Activated naive CD4-positive, alpha-beta T cell treated with anti-CD3 and anti-CD28 coated beads, Interleukin-2, amount 50 U/mL, for 16 hours (primary cell): ENCODE measurements at places on chromosomes 11 and 22.

- DNase-seq, result no peak
These were observed 73.5 kb upstream of the ZC3H12C start for GRCh38 chr11:110019675-110020074.

DNA sequence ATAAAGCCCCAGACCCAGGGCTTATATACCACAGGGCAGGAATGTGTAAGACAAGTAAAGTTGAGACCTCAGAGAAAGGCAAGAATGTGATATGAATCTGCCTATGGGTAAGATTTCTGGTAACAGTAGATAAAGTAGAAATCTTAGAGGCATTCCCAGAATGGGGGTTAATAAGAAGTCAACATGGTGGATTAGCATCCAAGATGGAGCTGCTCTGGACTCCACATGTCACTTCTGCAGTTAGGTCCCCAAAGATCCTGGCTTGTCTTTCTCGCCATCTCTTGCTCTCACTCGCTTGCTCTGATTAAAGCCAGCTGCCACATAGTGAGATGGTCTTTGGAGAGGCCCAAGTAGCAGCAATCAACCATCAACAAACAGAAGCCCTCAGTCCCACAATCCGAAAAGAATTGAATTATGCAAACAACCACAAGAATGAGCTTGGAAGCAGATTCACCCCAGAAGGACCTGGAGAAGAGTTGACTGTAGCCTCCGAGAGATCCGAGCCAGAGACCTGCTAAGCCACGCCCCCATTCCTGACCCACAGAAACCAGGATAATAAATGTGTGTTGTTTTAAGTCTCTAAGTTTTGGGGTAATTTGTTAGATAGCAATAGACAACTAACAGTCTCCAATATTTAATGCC lies 5.4 kb upstream of the C11orf86 start:
- DNase-seq, result no peak

GRCh38 chr22:22195265-22196017 lies 49.1 kb upstream of the VPREB1 start:
- DNase-seq, result peak; percentile 78

GRCh38 chr22:22926370-22927195 lies 39.0 kb downstream of the IGLL5 start:
- no peak for DNase-seq

GRCh38 chr22:45418056-45418769 lies 4.7 kb downstream of the RIBC2 start:
- DNase-seq, result no peak

- no peak for DNase-seq
These were observed 1.4 kb downstream of the MICAL2 start for GRCh38 chr11:12111549-12112520.
